ENCODE measurements at places on chromosomes 3 and 15.
A peak's percentile ranks its signal among the peaks of the same experiment; 100 is the strongest.

- DNase-seq: no peak
These were observed 17.9 kb upstream of the OR5H6 start for GRCh38 chr3:98246142-98246541.

GRCh38 chr3:122353215-122353614 lies 28.2 kb downstream of the CSTA start:
- no peak for DNase-seq

- DNase-seq: no peak
These were observed 46.4 kb downstream of the ST3GAL6 start for GRCh38 chr3:98809557-98809956.

DNA sequence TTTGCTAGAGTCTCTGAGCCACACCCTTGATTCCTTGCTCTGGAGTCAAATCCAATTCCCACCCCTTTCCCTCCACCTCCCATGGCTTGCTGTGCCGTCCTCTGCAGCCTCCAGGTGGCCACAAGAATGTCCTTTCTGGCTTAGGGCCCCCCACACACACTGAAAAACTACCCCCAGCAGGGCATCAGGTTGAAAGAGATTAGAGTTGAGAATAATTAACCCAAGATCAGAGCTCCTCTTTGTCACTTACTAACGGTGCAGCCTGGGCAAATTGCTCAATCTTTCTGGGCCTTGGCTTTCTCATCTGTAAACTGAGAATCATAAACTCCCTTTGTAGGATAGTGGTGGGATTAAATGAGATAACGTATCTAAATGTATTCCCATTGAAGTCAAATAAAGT lies 78.5 kb downstream of the MRPL46 start:
- DNase-seq: no peak

DNA sequence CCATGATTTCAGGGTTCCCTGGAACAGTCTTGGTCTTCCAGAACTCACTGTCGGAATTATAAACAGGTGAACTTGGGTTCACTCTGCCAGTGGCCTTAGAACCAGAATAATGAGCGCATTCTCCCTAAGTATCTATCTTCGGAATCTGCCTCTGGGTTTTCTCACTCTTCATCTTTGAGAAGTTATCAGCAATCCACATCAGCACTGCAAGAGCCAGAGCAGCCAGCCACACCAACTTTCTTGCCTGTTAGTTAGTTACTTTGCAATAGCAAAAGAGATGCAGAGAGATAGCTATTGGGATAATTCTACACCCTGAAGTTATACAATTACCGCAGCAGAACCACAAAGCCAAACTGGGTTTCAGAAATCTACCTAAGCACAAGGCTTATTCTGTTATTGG lies 25.8 kb downstream of the GLB1 start:
- DNase-seq: no peak

GRCh38 chr3:181615666-181616065 lies 96.1 kb upstream of the SOX2 start:
- DNase-seq: no peak

GRCh38 chr15:38042707-38043445 lies 108.4 kb downstream of the TMCO5A start:
- no peak for DNase-seq

DNA sequence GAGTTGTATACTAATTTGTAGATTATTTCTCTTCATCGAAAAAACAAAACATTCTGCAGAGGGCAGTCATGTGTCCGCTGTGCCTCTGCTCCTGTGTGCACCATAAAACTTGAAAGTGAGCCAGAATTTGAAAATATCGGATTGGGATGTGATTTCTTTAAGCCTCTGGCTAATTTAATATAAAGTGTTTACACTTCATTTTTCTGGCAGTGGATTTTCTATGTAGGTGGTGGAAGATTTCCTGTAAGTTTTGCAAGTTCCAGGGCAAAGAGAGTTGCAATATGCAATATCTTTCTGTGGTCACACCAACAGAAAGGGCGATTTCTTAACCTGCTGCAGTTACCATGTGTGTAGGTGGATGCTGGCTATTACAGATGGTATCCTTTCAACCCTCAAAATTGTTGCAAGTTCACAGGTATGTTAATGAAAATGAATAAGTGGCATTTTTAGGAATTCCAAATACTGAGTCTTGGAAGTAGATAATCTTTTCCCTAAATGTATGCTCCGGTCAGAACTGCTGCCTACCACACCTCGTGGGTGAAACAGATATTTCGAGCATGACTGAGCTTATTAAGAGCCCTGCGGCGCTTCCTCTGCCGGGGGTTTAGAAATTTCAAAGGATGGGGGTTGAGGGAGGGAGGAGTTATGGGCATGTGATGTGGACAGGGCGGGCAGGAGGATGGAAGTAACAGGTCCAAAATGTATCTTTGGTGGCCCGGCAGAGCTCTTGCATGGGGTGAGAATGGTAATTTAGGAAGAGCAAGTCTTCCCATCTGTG lies 134.0 kb downstream of the PGPEP1L start:
- DNase-seq: peak; percentile 69

- no peak for DNase-seq
These were observed 873.0 kb upstream of the NR2F2 start for GRCh38 chr15:95457520-95457919.

GRCh38 chr15:30953731-30954378 lies 37.6 kb downstream of the MTMR10 start:
- DNase-seq: peak; percentile 62

DNA sequence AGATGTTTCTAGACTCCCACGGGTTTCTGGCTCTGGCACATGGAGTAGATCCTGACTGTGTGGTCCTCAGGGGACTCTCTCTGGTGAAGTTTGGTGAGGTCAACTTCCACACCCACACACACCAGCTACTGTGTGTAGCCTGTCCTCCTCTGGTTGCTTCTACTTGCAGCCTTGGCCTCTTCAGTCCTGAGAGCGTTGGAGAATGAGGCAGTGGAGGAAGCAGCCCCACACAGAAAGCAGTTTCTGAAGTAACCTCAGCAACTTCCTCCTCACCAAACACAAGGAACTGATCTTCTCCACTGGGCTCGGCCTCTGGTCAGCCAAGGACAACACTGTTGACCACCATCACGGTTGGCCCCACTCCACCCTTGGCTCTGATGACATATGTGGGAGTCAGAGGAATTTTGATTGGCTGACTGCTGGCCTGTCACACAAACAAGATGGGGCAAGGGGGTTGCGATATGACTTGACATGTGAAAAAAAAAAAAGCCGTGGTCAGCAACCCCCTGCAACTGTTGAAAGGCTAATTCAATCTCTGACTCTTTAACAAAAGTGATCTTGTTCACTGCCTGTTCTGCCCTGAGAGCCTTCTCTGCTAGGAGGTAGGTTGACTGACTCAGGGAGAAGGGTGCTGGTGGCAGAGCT lies 19.6 kb downstream of the CD86 start:
- DNase-seq: no peak

DNA sequence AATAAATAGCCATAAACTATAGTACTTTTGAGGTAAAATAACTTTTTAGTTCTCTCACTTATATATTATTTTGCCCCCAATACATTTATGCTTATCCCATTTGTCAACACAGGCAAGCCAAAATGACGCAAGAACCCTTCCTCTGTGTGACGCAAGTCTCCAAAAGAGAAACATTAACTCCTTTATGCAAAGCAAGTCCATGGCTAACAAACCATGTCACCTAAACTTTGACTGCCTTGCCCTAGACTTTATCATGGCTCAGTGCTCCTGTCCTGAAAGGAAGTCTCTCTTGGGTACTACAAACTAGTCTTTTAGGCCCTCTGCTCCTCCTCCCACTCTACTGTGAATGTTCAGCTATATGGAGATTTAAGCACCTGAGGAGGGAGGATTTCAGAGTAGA lies 230.5 kb downstream of the UNC13C start:
- DNase-seq: no peak

- DNase-seq: no peak
These were observed 1.3 kb downstream of the CACNA1D start for GRCh38 chr3:53495520-53496391.

DNA sequence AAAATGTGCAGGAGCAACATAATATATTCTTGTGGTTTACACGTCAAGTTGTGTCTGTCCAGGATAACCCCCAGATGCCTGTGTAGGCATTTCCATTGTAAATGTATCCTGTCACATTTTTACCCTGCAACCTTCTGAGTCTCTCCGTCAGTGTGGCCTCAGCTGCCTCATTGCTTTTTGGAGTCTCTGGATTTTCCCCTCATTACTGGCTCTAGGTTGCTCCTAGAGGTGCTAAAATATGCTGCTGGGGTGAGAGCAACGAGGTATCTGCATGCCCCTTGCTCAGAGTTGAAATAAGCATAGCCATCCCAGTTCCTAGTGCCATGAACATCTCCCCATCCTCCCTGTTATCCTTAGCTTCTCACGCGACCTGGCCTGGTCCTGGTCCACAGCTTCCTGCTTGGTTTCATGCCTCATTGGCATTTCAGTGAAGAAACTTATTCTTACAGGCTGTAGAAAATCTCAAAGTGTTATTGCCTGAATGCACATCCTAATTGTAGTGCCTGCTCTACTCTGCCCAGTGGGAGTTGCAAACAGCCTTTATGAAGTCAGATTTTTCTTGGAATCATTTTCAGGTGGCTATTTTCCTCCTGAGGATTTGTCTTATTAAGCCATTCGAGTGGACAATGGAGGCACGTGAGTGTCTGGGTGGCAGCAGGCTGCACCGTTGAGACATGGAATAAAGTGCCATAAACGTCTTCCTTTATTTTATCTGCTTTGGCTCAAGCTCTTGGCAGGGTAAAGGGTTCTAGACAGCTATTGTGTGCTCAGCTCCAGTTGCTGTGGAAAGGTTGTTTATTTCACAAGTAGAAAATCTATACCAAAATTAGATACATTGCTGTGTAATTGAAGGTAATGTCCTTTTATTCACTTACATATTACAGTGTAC lies 33.2 kb downstream of the OXNAD1 start:
- no peak for DNase-seq
